Stimulated activated CD8-positive, alpha-beta memory T cell treated with anti-CD3 and anti-CD28 coated beads, Interleukin-4, amount 100 ng/mL, for 48 hours (primary cell): ENCODE measurements at places on chromosomes 13 and 19.

DNA sequence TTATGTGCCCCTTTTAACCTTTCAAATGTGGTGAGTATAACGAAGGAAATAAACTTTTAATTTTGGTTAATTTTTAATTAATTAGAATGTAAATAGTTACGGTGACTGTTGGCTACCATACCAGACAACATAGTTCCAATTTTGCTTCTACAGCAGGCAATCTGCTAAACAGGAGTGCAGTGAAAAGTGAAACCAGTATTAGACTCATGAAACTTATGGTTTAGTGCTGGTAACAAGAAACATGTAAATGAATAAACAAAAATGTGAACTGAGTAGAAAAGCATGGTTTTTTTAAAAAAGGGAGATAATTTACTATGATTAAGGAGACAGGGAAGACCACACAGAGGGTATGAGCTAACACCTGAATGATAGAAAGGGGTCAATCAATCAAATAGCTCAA, 478.4 kb downstream of the PCDH9 start:
- no peak for DNase-seq

DNA sequence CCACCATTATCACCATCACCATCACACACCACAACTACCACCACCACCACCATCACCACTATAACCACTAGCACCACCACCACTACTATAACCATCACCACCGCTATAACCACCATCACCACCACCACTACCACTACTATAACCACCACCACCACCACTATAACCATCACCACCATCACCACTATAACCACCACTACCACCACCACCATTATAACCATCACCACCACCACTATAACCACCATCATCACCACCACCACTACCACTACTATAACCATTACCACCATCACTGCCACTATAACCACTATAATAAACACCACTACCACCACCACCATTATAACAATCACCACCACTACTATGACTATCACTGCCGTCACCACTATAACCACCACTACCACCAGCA, 173.2 kb downstream of the DCLK1 start:
- no peak for DNase-seq

DNA sequence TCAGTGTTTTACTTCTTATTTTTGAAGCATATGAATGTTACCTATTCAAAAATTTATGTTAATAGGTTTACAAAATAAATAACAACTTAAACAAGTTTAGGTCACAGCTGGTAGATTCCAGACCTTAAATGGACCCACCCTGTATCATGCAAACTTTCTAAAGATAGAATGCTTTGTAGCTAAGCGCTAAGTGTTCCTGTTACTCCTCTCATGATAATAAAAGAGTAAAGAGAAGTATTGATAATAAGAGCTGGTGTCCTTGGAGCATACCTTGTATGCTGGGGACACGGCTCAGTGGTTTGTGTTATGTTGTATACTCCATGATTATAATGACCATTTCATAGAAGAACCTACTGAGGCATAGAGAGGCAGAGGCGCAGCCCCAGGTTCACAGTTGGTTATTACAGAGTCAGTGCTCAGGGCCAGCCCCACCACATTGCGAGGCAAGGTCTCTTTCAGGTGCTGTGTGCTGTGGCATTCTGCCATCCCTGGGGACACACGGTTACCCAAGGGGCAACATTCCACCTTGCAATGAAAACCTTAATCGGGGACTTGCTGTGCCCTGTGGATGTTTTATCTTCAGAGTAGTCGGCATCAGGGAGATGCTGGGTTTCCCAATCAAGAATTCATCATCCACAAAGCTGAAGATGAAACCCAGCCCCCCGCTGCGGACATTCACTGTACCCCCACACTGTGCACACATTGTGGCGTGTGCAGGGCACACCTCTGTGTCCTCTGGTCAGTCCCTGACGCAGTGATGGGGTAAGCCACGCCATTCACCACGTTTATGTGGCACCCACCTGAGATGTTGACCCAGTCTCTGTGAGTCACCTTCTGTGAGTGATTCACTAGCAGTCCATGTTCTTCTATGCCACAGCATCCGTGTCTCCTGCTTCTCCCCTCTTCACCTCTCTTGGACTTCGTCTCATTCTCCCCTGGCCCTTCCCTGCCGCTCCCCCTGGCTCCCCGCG, 186.7 kb downstream of the COL4A1 start:
- no peak for DNase-seq

- no peak for DNase-seq
Measured at GRCh38 chr19:30708416-30709178, 336.4 kb downstream of the ZNF536 start.

GRCh38 chr19:47618771-47619170, 9.8 kb downstream of the BICRA start:
- DNase-seq: no peak

DNA sequence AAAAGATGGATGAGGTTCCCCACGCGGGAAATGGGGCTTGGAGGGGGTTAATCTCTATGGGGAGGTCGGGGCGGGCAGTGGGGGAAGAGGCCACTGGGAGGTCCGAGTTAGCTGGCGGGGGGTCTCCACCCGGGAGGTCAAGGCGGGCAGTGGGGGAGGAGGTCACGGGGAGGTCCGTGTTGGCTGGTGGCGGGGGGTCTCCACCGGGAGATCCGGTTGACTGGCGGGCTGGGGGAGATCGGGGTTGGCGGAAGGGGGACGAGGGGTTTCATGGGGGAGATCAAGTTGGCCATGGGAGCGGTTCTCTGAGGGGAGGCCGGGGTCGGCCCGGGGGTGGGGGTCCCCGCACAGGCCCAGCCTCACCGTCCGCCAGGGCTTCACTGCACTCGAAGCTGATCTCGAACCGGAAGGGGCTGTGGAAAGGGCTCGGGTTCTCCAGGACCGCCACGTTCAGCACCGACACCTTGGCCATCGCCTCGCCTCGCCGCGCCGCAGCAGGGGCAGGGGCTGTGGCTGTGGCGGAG, 342 bp downstream of the ASF1B start:
- DNase-seq: no peak

GRCh38 chr19:10946958-10947657, 13.7 kb upstream of the SMARCA4 start:
- DNase-seq: no peak
